ENCODE measurements at places on chromosomes 5 and 9.

GRCh38 chr9:132662152-132662945 lies 7.4 kb downstream of the DDX31 start:
- H3K36me3 ChIP-seq: peaks cover 19% of the 10 kb centered on the region
- H3K27ac ChIP-seq: no peak overlapping the region
- H3K4me1 ChIP-seq: no peaks in the 10 kb centered on the region
- H3K4me3 ChIP-seq: no peak overlapping the region
- no peaks in the 10 kb centered on the region for H3K27me3 ChIP-seq

- H3K27ac ChIP-seq: no peak overlapping the region
- H3K4me1 ChIP-seq: no peaks in the 10 kb centered on the region
- peaks cover 5% of the 10 kb centered on the region for H3K27me3 ChIP-seq
- DNase-seq: no peak
These were observed 243.9 kb downstream of the ICE1 start for GRCh38 chr5:5666369-5666768.

DNA sequence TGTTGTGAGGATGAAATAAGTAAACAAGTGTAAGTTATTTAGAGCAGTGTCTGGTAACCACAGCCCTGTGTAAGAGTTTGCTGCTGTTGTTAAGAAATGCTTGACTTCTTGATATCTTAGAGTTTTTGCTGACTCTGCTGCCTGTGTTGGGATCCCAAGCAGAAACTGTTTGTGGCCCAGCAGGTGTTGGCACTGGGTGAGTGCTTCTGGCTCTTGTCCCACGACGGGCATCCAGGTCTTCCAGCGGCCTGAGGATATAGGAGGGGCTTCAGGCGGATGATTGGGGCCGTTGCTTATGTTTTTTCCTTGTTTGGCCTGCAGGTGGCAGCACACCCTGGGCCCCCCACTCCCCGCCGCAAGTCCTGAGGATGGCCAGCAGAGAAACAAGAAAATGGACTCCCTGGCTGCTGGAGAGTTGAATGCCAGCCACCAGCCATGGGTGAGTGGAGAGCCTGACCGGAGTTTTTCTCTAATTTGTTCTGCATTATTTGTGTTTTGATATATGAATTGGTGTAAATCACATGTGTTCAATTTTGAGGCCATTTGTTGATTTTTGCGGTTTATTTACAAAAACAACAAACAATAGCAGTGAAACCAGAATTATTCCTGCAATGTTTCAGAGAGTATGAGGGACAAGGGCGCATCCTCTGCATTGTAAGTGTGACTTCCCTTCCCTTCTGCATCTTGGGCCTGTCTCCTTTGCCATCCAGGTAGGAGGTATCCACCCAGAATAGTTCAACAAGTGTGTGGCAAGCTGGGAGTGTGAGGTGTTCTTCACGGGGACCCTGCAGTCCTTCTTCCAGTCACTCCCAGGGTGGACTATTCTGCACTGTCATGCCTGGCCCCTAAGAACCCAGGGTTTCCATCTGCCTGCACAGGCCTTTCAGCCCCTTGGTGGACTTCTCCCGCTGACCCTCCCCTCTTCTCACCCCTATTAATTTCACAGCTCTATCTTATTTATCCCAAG lies 50.3 kb downstream of the SLC22A5 start:
- H3K4me1 ChIP-seq: peaks cover 96% of the 10 kb centered on the region
- DNase-seq: peak; percentile 79
- H3K27ac ChIP-seq: peak overlapping the region; percentile 98
- peak overlapping the region; percentile 55 for H3K4me3 ChIP-seq
- peaks cover 71% of the 10 kb centered on the region for H3K36me3 ChIP-seq

DNA sequence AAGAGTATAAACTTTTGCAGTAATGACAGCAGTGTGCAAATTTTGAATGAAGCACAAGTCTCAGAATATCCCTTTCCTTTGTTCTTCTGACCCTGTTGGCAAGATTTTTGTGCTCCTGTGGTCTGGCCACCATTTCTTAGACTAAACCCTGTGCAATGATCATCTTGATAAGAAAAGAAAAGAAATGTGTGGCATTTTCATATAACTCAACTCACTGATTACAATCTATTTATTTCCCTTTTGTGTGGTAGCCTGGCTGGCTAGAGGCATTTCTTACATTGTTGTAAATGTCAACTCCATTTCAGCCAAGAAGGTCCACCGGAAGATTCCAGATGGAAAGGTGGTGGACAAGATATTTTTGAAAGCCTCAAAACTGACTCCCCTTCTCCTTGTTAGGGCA lies 41.9 kb downstream of the ADCY2 start:
- no peak for DNase-seq
- no peak overlapping the region for H3K27ac ChIP-seq
- no peaks in the 10 kb centered on the region for H3K27me3 ChIP-seq
- H3K36me3 ChIP-seq: no peaks in the 10 kb centered on the region
- no peaks in the 10 kb centered on the region for H3K4me1 ChIP-seq
- no peak overlapping the region for H3K4me3 ChIP-seq

GRCh38 chr5:60333005-60333571 lies 366.9 kb downstream of the DEPDC1B start:
- no peaks in the 10 kb centered on the region for H3K27me3 ChIP-seq
- H3K27ac ChIP-seq: no peak overlapping the region
- no peak overlapping the region for H3K4me3 ChIP-seq
- H3K36me3 ChIP-seq: no peaks in the 10 kb centered on the region
- no peak for DNase-seq
- H3K4me1 ChIP-seq: no peaks in the 10 kb centered on the region

DNA sequence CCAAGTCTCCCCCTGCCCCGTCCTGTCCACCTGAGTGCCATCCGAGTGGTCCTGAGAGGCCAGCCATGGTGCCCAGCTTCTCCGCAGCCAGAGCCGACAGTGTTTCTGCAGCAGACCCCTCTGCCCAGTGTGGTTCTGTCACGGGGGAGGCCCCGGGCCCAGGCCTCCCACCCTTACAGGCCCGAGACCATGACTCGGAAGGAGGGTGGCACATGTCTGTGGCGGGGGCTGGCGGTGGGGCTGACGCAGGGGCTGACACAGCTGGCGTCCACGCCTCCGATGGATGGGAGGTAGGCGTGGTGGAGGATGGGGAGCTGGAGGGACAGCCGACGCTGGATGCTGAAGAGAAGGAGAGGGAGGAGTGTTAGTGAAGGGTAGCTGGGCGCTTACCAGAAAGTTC lies 35.0 kb upstream of the TBC1D2 start:
- H3K4me1 ChIP-seq: no peaks in the 10 kb centered on the region
- no peaks in the 10 kb centered on the region for H3K36me3 ChIP-seq
- no peak for DNase-seq

DNA sequence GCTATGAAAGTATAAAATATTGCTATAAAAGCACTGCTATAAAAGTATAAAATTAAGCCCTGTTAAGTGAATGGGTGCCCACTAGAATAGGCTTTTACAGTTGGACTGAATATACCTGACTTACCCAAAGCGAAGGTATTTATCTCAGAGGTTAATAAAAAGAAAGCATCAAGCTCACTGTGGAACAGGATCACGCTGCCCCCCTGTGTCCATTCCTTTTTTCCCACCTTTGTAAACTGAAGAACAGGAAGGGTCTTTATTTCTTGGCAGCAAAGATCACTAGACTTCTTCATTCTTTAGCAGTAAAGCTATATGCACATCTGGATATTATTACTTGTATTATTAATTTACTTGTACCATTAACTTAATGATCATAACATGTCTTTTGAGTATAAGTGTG lies 22.1 kb upstream of the PLPP6 start:
- DNase-seq: peak; percentile 67
- no peak overlapping the region for H3K27ac ChIP-seq
- H3K4me1 ChIP-seq: peaks cover 2% of the 10 kb centered on the region
- H3K36me3 ChIP-seq: no peaks in the 10 kb centered on the region

DNA sequence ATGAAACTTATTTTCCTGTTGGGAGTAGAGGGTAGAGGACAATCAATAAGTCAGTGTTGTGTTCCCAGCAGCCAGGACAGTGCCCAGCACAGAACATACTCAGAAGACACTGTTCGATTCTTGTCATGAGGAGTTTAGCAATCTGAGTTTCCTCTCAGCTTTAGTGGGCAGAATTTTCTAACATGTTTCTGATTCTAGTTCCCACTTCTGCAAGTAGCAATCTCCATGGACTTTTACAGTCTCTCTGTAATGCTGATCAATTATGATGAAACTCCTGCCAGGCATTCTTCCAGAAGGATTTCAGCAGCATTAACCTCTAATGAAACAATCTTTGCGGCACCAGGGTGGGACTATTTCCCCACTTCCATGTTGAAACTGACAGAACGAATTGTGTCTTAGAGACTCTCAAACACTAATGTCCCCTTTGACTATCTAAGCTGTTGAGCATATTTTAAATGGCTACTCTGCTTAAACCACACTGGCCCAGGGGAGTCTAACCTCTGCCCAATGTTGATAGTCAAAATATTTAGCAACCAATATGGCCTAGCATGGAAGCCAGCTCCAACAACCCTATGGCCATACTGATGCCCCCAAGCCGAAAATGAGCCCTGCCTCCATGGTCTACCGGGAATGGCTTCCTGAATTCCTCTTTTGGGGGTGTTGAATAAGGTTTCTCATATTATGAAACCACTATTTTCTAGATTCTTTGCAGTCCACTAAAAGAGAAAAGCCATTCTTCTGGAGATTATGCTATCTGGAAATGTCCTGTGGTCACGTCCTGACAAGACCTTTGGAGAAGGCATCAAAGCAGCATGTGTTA lies 484.3 kb downstream of the BNC2 start:
- H3K36me3 ChIP-seq: no peaks in the 10 kb centered on the region
- no peaks in the 10 kb centered on the region for H3K27me3 ChIP-seq
- DNase-seq: no peak
- H3K4me1 ChIP-seq: no peaks in the 10 kb centered on the region
- H3K4me3 ChIP-seq: no peak overlapping the region
- H3K27ac ChIP-seq: no peak overlapping the region

GRCh38 chr5:53820119-53820801 lies 259.8 kb downstream of the NDUFS4 start:
- no peaks in the 10 kb centered on the region for H3K27me3 ChIP-seq
- H3K36me3 ChIP-seq: no peaks in the 10 kb centered on the region
- H3K4me3 ChIP-seq: no peak overlapping the region

DNA sequence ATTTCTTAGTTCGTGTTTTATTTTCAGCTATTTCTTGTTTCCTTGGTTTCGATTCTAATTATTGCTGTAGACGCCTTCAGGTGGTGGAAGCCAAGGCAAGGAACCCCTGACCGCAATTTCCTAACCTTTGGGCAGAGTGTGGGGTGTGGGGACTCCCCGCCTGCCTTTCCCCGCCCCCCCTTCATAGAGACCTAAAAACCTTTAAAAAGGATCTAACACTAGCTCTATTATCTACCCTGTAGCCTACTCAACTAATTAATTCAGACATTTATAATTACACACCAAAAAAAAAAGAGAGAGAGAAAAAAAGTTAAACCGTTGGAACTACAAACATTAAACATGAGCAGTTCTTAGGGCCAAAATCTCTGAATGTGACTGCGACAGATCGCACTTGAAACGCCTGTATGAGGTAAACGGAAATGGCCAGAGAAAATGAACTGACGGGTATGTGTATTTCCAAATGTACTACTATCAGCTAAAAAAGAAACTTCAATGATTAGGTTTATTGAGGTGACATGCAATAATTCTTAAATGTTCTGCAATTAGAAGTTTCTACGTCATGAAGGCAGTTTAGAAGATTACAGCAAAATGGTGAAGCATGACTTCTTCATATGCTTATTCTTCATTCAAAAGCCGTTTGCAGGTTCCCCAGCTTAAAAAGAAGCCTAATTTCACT lies 19.0 kb upstream of the FER start:
- DNase-seq: peak; percentile 67
- H3K36me3 ChIP-seq: peaks cover 1% of the 10 kb centered on the region
- peaks cover 46% of the 10 kb centered on the region for H3K27me3 ChIP-seq
- peaks cover 24% of the 10 kb centered on the region for H3K4me1 ChIP-seq

GRCh38 chr9:93960221-93960970 lies 5.2 kb upstream of the BARX1 start:
- peaks cover 81% of the 10 kb centered on the region for H3K27me3 ChIP-seq
- H3K27ac ChIP-seq: no peak overlapping the region
- DNase-seq: no peak
- H3K4me3 ChIP-seq: no peak overlapping the region
- H3K36me3 ChIP-seq: no peaks in the 10 kb centered on the region

- H3K36me3 ChIP-seq: peaks cover 7% of the 10 kb centered on the region
- no peak for DNase-seq
- peaks cover 23% of the 10 kb centered on the region for H3K27me3 ChIP-seq
- no peak overlapping the region for H3K4me3 ChIP-seq
- no peaks in the 10 kb centered on the region for H3K4me1 ChIP-seq
These were observed 24.8 kb upstream of the ERAP2 start for GRCh38 chr5:96851312-96852062.

GRCh38 chr5:56095579-56096102 lies 100.9 kb upstream of the IL6ST start:
- peaks cover 1% of the 10 kb centered on the region for H3K36me3 ChIP-seq
- H3K27me3 ChIP-seq: no peaks in the 10 kb centered on the region
- peaks cover 19% of the 10 kb centered on the region for H3K4me1 ChIP-seq
- no peak overlapping the region for H3K27ac ChIP-seq

DNA sequence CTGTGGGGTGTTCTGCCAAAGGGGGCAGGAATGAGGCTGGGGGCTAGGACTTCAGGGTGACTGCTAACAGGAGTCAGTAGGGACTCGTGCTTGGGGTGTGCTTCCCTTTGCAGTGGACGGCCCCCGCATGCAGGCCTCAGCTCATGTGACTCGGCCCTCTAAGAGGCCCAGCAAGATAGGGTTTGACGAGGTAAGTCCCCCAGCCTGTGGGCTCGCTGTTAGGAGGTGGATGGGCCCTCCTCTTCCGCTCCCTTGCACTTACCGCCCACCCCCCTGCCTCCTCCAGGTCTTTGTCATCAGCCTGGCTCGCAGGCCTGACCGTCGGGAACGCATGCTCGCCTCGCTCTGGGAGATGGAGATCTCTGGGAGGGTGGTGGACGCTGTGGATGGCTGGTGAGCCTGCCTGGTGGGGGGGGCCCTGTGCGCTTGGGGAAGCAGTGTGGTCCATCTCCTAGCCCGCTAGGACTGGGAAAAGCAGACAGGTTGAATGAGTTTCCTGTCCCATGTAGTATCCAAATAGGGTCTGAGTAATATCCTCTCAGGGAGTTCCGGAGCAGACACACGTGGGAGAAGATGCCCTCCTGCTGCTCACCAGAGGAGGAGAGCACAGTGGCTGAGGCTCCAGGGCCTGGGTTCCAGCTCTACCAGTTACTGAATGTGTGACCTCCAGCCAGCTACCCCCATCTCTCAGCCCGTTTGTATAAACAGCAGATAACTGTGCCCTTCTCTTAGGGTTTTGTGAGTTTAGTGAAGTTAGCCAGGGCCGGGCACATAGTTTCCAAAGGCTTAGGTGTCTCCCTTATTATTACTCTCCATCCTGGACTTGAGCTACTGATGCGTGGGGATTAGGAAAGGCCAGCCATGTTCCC lies 8.2 kb downstream of the CERCAM start:
- no peaks in the 10 kb centered on the region for H3K27me3 ChIP-seq
- H3K4me1 ChIP-seq: no peaks in the 10 kb centered on the region
- DNase-seq: no peak
